Activated CD8-positive, alpha-beta memory T cell treated with anti-CD3 and anti-CD28 coated beads, Interleukin-2, amount 10 ng/mL, durations not matched to agents 7 days and 5 days (primary cell): ENCODE measurements at places on chromosomes 12 and 14. TPM values are rescaled to one million over a fixed set of nuclear protein-coding genes. Genes with fewer than 3 reads are reported as not detected.

- peak; percentile 68 for DNase-seq
These were observed 1318.4 kb downstream of the TMEM121 start for GRCh38 chr14:106844608-106845285.

- peak; percentile 61 for DNase-seq
These were observed 826 bp downstream of the PRKCH start for GRCh38 chr14:61322011-61322798.

- DNase-seq, result no peak
These were observed 224.2 kb downstream of the RAD51B start for GRCh38 chr14:68043752-68044151.

DNA sequence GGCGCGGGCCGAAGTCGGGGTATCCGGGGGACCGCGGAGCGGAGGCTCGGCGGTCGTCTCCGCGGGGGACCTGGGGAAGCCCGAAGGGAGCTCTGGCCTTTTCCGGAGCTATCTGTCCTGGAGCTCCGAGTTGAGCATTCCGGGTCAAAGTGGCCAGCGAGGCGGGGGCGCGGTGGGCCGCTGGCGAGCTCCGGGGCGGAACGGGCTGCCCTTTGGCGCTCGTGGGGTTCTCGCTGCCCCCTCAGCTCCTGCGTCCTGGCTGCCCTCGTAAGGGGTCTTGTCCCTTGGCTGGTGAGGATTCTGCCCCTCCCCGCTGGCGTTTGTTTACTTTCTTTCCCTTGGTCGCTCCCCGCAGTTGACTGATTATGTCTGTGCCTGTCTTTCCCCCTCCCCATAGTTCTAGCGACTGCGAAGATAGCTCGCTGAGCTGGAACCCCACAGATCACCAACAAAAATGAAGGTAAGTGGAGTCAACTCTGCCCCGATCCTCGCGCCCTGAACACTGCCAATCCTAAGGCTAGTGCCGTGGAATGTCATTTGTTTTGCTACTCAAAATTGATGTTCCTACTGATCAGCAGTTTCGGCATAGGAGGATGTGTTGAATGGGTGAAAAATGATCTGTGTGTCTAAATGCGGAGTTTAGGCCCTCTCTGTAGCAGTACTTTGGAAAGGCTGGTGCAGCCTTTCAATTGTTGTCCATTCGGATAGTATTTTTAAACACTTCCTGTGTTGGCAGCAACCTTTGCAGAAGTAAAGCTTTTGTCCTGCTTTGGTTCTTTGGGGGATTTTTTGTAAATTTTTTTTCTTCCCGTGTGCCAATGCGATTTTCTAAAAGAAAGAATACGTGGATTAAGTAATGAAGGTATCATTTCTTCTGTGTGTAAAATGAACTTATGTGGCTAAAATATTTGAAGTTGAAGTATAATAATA lies 1.3 kb downstream of the ARID4A start:
- DNase-seq, result peak; percentile 49

Gene KRT77
- total RNA-seq, result not detected
